H4 (cell line): ENCODE measurements at places on chromosomes 1 and 21.

DNA sequence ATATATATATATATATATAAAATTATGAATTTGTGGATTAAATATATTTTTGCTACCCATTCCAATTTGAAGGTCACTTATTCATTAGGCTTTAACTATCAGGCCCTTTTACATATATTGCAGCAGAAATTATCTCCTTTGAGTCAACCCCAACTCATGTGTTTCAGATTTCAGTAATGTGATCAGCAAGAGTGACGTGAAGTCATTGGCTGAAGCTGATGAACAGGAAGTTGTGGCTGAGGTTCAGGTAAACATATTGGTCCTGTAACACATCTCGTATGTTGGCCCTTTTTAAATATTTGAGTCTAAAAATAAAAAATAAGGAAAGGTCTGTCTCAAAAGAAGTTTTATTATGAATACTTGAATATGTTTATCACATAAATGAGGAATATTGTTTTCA is 8.5 kb downstream of the VPS45 start:
- no peak for DNase-seq

- no peak for DNase-seq
Observed at GRCh38 chr21:38494251-38494642, 4.0 kb downstream of the ERG start.

DNA sequence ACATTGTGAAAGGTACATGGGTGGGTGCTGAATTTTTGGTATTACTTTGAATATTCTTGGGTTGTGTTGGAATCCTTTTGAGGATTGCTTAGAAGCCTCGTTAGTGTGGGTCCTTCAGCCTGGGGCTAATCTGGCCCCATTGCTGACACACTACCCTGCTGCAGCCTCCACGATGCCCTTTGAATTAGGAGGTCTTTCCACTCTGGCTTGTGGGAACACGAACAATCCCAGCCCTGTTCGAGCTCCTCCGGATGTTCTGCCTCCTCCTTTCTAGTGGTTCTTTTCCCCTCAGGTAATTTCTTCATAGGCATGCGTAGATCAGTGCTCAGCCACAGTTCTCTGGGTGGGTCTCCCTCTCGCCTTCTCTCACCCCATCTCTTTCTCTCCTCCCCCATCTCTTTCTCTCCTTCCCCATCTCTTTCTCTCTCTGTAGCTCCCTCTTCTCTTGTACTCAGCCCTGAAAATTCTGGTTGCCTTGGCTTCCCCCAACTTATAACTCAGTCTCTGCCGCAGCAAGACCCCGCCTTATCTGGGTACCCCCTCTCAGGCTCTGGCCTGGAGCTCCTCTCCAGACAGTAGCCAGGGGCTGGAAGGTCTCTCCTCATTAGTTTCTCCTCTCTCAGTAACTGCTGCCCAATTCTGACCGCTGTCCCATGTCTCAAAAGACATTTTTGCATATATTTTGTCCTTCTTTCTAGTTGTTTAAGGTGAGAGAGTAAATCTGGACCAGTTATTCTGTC is 46.0 kb upstream of the SLC19A1 start:
- no peak for DNase-seq

DNA sequence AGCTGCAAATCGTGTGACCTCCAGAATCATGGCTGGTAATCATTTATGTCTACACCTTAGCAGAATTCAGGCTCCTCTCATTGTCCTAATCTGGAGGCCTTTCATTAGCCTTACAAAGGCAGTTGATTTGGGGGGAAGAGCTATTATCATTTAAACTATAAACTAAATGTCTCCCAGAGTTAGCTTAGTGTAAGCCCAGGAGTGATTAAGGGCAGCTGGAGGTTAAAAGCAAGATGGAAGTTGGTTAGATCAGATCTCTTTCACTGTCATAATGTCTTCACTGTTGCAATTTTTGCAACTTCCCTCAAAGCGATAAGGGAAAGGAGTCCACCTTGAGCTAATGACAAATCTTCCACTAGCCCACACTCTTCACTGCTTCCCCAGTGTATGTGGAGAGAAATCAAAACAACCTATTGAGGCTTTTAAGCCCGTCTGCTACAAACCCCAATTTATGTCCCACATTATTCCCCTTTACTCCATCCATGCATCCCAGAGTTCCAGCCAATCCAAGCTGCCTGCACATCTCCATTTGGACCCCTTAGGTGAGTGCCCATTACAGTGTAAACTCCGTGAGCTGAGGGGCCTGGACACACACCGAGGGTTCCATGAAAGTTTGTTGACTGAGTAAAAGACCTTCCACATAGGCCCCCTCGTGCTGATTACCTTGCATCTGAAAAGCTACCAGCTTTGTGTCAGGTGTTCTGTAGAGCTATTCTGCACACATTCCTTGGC is 61.5 kb upstream of the KLHDC7A start:
- DNase-seq: no peak
